ENCODE measurements at places on chromosomes 16 and 17.

DNA sequence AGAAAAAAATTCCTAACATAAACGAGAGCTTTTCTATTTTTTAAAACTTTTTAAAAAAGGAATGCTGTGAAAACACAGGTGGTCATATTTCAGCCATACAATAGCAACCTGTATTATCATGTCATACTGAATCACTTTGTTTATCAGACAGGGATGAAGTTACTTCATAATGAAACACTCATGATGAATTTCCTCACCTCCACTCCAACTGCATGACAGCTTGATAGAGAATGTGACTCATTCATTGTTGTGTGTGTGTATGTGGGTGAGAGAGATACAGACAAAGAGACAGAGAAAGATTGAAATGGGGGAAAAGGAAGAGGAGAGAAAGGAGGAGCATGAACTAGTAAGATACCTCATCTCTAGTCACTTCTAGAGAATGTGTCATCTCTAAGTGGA, 109.0 kb downstream of the SYCE1L start:
- DNase-seq = no peak

DNA sequence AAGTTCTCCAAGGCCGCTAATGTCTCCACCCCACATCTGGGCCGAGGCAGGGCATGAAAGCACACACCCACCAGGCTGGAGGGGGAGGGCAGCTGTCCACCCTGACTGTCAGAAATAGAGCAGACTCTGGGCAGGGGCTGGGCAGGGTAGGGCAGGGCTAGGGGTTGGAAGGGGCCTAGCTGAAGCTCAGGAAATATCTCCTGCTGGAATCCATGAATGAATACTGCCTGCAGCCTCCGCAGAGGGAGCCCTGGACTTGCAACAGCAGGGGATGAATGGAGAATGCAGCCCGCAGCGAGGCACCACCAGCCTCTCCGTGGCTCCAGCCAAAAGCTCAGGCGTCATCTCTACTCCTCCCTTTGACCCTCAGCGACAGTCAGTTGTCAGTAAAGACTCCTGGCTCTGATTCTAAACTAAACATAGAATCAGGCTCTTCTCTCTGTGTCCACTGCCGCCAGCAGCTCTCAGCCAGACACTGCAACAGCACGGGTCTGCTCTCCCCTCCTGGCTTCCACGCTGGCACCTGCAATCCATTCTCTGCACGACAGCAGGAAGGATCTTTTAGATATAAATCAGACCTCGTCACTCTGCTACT, 23.9 kb upstream of the NGFR start:
- DNase-seq = peak; percentile 40

GRCh38 chr16:30927789-30928378, 4.5 kb downstream of the FBXL19 start:
- DNase-seq = peak; percentile 67

- no peak for DNase-seq
Observed at GRCh38 chr16:2152695-2153506, 2.7 kb upstream of the TRAF7 start.

DNA sequence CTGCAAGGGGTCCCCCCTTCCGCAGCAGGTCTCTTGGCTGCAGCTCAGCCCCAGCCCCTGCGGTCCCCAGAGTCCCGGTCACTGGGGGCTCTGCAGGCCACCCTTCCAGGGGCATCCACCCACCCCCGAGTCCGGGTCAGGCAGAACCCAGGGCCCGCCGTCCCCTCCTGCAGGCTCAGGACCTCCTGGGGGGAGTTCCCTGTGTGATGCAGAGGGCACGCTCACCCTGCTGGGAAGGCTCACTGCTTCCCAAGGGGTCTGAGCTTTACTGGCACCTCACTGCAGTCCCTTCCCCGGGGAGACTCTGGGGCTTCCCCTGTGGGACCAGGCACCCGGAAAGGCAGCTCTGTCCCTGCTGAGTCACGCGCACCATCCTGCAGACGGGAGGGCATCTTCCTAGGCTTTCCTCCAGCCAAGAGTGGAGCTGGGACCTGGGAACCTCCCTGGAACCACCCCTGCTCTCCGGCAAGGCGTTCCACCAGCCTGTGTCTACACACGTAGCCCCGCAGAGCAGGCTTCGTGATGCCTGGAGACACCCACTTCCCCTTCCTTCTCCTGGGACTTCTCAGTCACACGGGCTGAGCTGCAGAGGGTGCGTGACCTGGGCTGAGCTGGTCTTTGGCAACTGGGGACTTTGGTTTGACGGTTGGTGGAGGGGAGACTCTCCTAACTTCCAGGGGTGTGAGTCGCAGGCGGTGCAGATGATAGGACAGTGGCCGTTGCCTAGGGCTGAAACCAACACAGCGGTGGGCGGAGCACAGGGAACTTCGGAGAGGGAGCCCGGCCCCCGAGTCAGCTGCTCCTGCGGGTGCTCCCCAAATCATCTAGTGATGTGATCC, 23.4 kb downstream of the SLC25A10 start:
- no peak for DNase-seq
